Natural killer cell (primary cell): ENCODE measurements at places on chromosomes 3 and 15. TPM values are rescaled to one million over a fixed set of nuclear protein-coding genes. Genes with fewer than 3 reads are reported as not detected.

DNA sequence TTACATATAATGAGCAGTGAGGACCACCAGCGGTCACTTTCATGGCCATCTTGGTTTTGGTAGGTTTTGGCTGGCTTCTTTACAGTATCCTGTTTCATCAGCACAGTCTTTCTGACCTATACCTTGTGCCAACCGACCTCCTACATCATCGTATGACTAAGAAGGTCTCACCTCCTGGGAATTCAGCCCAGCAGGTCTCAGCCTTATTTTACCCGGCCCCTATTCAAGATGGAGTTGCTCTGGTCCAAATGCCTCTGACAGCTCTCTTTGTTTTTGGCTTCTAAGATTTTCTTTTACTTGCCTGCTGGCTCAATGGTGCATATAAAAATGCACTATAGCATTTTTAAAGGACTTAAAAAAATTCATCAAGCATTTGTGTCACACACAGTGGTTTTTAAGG, 3.2 kb upstream of the MME start:
- DNase-seq, result no peak

- DNase-seq, result no peak
Measured at GRCh38 chr3:129034642-129035041, 25.9 kb upstream of the GP9 start.

DNA sequence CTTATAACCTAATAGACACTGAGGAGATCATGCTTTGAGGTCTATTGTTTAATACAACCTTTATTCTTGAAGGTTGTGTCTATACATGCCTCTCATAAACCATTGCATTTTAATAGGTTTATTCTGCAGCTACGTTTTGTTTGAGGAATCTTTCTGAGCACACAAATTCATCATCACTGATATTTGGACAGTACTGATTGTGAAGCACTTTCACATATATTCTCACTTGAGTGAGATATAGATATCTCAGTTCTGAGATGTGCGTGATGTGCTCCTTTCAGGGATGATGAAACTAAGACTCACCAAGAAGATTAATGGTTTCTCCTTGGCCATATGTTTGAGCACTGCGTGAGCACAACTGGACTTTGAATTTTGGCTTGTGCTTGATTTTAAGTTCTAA, 374.4 kb downstream of the LPP start:
- no peak for DNase-seq

ALDH1A3 gene
- not detected for total RNA-seq

GRCh38 chr3:194103983-194104751, 31.8 kb upstream of the HES1 start:
- DNase-seq, result no peak

ARRDC4 gene
- 7.0 TPM for total RNA-seq

GRCh38 chr15:42130246-42130986, 26.0 kb downstream of the PLA2G4F start:
- no peak for DNase-seq

DNA sequence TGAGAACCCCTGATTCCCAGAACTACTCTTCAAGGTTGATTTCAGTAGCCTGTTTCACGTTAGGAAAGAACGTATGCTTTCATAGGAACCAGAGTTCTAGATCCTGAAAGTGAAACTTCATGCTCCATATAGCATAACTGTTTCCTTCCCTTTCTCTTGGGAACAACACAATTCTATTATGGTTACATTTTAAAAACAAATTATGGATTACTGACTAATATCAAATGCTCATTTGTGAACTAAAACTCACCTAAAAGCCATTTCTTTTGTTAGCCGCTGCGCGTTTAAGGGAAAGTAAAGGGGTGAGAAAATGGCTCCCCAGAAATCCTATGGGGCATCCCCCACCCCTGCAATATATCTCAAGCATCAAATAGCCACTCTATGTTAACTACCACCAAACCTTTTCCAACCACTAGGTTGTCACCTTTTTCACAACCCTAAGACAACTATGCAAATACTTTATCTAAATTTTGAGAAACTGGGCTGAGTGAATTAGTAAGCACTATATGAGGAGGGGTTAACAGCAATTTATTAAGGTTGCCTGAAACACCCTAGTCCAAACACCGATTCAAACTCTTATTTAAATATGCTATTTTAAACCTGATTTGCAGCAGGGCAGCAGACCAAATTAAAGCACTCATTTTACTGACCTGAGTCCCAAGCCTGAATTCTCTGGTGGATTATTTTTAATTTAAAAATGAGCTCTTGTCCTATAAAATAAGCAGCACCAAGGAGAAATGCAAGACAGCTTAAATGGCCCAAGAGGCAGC, 2.4 kb downstream of the SIAH2 start:
- DNase-seq, result no peak

GRCh38 chr15:66629817-66630576, 64.2 kb upstream of the LCTL start:
- no peak for DNase-seq

DNA sequence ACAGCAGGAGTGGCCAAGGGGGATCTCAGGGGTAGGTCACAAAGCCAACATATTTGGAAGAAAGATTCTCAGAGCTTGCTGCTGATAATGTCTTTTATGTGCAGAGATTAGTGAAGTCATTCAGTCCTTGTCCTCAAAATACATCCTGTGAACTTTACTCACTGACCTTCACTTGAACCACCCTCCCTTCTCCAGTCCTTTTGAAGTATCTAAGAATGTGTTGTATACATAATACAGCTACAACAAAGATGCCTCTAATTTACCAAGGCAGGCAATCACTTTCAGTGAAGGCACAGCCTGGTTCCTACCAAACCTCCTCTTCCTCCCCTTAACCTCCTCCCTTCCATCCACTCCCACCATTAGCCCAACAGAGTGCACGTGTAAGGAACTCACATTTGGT, 38.3 kb downstream of the ETV5 start:
- no peak for DNase-seq

DNA sequence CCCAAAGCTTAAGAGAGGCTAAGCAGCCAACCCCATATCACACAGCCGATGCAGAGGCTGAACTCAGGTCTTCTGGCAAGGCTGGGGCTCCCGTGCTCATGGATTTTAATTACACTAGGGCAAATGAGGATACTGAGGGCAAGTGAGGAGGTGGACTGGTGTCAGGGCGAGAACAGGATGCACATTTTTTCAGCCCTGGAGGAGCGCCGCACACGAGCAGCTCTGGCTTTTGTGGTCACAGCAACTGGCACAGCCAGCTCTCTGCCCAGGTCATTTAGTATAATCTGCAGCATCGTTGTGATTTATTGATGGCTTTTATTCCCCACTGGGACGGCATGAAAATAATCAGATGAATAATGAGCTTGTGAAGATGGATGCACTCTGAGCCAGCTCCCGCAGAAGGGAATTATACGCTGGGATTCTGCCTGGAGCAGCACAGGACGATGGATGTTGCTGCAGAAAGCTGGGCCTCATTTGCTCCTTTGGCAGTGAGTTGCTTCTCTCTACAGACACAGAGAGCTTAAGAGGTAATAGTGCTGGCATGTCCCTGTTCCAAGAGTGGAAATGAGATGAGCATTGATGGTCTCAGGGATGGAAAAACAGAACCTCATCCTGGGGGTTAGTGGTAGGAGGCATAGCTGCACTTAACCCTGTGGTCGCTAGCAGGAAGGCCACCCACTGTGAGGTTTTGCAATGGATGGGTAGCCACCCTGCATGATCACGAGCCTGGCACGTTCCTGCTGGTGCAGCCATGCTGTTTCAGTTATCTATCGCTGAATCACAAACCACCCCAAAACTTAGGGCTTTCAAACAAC, 135.4 kb downstream of the UACA start:
- DNase-seq, result no peak

SOX2 gene
- total RNA-seq, result not detected

FBN1 gene
- total RNA-seq, result 0.33 TPM

GRCh38 chr3:27556887-27557286, 72.7 kb upstream of the SLC4A7 start:
- DNase-seq, result no peak

DNA sequence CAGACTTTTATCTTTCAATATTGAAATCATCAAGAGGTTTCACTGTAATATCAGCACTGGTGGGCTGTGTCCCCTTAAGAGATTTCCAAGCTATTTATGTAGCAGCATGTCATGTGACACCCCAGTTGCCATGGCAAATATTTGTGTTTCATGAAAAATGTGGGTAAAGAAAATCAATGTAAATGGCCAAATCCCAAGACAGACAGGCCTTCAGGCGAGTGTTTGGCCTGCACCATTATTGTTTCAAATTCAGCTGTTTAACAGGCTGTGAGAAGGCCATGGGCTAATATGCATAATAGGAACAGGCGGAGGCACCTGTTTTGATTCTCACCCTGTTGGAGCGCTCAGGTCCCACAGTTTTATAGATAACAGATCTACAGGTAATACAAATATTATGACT, 104.2 kb downstream of the IQCH start:
- DNase-seq, result no peak

FAM81A gene
- not detected for total RNA-seq

DNA sequence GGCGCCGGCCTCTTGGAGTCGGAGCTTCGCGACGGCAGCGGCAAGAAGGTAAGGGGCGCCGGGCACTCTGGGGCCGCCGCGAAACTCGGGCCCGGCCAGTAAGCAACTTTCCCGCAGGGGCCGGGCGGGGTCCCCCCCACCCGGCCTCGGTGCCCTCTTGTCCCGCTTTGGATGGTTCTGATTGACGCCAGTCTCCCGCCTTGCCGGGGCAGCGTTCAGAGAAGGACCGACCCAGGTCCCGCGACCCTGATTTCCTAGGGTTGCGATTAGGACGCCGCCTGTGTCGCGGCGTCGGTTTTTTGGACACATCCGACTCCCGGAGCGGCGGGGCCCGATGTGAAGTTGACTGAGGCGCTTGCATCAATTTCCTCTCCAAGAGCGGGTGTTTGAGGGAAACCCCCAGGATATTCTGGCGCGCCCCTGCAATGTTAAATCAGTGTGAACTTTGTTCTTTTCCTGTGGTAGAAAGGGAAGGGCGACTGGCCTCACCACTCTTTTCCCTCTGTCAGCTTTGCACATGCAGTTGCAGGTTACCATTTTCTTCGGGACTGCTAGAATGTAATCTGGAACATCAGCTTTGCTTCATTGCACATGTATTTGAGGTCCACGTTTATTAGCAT, 755 bp downstream of the PDE8A start:
- peak; percentile 56 for DNase-seq
